Jurkat, Clone E6-1 (cell line): ENCODE measurements at places on chromosomes 4 and X.
A peak's percentile ranks its signal among the peaks of the same experiment; 100 is the strongest.

DNA sequence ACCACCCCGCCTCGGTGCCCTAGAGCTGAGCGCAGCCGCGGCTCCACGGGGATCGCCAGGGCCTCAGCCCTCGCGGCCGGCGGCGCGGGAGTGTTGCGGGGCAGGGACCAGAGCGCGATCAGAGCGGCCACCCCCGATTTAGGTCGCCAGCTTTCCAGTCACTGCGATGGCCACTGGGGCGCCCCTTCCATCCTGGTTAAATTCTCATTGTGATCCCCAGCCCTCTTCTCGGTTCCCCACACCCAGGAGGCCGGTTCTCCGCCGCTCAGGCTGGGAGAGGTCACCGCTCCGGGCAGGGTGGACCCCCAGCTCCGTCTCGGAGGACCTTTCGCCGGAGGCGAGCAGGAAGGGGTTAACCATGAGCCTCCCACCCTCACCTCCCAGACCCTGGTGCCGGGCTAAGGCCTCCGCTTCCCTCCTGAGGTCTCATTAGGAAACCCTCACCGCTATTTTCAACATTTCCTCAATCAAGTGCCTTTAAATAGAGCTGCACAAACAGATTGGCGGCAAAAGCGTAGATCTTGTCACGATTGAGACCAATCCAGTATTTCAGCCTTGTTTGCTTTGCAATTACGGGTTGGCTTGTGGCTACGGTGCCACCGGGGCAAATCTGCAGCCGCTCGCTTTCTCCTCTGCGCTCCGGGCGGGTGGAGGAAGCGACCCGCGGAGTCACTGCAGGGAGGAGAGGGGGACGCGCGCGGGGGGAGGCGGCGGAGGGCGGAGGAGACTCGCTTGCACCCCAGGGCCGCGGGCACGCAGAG, 8.3 kb upstream of the HAND2 start:
- no peak for DNase-seq

DNA sequence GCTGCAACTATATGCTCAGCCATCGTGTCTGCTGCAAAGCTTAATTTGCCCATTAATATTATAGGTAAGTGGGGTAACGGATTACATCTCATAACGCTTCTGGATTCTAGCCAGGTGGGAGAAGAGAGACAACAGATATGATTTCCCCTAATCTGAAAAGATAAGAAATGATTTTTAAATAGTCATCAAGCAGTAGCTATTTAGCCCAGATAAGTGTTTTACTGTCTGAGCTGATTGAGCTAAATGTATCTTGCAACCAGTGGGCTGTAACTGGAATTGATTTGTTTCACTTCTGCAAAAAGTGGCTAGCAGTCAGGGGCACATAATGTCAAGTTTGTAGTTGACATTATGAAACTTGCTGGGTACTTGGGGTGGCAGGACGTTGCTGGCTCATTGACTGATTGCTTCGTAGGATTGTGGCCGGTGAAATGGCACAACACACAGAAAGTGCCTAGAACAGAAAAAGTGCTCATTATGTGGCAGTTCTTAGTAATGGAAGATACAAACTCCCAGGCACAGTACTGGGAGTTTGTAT, 18.5 kb downstream of the LAP3 start:
- no peak for DNase-seq

- peak; percentile 27 for DNase-seq
Measured at GRCh38 chrX:72712094-72712755, 1.9 kb downstream of the PHKA1 start.

GRCh38 chr4:83981156-83981555, 445.2 kb downstream of the GPAT3 start:
- no peak for DNase-seq

DNA sequence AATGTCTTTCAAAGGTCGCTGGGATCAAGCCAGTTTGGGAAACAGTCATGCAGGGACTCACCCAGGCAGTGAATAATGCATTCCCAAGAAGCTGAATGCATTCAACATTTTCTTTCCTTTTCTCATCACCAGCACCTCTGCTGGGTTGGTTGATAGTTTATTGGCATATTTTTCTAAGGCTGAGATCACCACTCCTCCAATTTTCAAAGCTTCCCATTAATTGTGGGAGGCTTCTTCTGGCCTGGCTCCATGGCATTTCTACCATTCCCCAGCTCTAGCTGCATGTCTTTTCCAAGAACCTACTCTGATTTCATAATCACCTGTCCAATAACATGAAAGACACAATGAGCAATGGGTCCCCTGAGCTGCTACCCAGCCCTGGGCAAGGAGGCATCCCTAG, 35.8 kb downstream of the CHRDL1 start:
- no peak for DNase-seq

DNA sequence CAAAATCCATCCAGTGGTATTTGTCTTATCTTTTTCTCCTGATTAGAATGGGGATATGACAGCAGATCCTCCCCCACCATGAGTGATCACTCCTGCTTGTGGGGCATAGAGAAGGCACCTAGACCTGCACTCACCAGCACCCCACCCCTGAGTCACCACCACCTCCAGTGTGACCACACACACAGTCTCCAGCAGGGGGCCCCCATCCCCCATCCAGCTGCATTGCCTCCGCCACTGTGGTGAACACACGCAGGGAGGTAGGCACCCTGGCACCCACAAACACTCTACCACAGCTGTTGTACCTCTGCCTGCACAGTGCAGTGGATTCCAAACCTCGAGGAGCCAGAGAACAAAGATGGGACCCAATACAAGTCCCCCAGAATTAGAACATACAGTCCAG, 9.0 kb upstream of the MAGEA8 start:
- peak; percentile 45 for DNase-seq

GRCh38 chr4:184942444-184943425, 75.6 kb upstream of the HELT start:
- DNase-seq = no peak

- DNase-seq = peak; percentile 63
Measured at GRCh38 chrX:41457613-41458192, 10.6 kb downstream of the NYX start.

GRCh38 chr4:87009095-87009648, 74.4 kb downstream of the AFF1 start:
- no peak for DNase-seq

DNA sequence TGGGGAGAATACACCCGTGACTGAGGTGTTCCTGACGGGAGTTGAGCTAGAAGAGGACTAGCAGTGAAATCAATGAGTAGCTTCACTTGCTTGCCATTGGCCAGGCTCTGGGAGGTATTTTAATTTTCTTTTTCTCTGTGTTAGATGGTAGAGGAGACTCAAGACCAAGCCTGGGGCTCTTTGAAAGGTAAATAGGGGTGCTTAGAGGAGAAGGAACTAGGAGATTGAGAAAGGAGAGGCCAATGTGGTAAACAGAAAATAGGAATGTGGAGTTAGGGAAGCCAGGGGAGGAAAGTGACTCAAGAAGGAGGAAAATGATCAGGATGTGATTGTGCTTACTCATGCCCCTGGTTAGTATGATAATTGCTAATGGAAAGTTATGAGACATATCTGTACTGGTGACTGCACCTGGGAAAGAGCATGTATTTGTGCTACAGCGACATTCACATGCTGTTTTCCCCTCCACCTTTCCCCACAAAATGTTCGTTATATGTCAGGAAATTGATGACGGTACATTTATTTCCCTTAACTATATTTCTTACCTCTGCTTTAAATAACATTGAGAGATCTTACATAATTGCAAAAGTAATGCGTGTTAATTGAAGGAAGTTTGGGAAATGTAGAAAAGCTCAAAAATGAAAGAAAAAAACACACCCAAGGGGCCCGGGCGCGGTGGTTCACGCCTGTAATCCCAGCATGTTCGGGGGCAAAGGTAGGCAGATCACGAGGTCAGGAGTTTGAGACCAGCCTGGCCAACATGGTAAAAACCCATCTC, 16.9 kb upstream of the LRBA start:
- DNase-seq = no peak

- no peak for DNase-seq
Measured at GRCh38 chr4:1716065-1716945, 4.2 kb upstream of the SLBP start.

DNA sequence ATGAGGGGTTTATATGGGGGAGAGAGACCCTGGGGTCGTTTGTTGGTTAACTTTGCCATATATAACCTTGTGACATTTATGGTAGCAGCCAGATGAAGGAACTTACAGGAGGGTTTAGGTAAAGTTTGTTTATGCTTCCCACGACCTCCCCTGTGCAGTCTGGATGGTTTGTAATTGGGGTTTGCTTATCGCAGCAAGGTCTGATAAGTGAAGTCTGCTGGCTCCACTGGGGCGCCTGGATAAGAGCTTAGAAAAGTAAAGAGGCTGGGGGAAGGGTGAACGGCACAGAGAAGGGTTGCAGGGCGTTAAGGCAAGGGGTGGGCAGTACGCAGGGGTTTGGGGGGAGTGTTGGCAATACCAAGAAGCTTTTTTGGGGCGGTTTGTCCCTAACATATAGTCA, 98.7 kb downstream of the KDM6A start:
- no peak for DNase-seq
